ENCODE measurements at places on chromosomes 7 and 10.

GRCh38 chr10:35555962-35556930 lies 48.9 kb upstream of the GJD4 start:
- DNase-seq = no peak

DNA sequence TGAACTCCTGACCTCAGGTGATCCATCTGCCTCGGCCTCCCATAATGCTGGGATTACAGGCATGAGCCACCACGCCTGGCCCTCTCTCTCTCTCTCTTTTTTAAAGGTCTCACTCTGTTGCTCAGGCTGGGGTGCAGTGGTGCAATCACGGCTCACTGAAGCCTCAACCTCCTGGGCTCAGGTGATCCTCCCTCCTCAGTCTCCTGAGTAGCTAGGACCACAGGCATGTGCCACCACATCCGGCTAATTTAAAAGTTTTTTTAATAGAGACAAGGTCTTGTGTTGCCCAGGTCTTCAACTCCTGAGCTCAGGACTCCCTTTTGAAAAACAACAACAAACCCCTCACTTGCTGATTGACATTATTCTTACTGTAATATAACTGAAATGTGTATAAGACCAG lies 11.6 kb downstream of the PALD1 start:
- no peak for DNase-seq

- DNase-seq = no peak
Measured at GRCh38 chr7:132656846-132657776, 80.8 kb upstream of the PLXNA4 start.

- DNase-seq = no peak
Measured at GRCh38 chr10:59791601-59792000, 38.3 kb upstream of the MRLN start.

- no peak for DNase-seq
Measured at GRCh38 chr10:118584181-118584954, 11.1 kb downstream of the PRLHR start.

All from naive thymus-derived CD4-positive, alpha-beta T cell (primary cell).